ENCODE measurements at places on chromosomes 12 and 14. TPM values are rescaled to one million over a fixed set of nuclear protein-coding genes. Genes with fewer than 3 reads are reported as not detected.

Gene DHH
- 2.3 TPM for total RNA-seq

Gene RD3L
- not detected for total RNA-seq

DNA sequence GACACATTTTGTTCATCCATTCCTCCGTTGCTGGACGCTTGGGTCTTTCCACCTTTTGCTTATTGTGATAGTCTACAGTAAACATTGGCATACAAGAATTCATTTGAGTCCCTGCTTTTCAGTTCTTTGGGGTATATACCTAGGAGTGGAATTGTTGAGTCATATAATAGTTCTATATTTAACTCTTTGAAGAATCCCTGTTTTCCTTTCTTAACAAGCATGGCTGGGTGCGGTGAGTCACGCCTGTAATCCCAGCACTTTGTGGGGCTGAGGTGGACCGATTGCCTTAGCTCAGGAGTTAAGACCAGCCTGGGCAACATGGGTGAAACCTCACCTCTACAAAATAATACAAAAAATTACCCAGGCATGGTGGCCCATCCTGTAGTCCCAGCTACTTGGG lies 75.4 kb downstream of the CCDC92 start:
- DNase-seq: no peak

- DNase-seq: no peak
Measured at GRCh38 chr12:103310546-103311270, 185.1 kb downstream of the C12orf42 start.

DNA sequence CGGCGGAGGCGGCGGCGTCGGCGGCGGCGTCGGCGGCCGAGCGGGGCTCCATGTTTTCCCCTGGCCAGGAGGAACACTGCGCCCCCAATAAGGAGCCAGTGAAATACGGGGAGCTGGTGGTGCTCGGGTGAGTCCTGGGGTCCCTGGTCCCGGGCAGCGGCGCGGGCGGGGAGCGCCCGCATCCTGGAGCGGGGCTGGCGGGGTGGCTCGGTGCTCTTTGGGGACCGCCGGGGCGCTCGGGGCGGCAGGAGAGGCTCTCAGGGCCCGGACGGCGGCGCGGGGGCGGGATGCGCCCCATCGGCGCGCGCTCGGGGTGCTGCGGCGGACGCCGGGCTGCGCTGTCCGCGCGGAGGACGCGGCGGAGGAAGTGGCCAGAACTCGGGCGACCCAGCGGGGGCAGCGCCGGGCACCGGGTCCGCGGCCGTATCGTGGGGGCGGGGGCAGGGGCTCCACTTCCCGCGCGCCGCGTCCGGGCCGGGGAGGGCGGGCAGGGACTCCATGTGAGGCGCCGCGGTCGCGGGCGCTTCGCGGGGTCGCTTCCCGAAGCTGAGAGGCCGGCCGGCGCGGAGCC lies 485 bp downstream of the PELI2 start:
- no peak for DNase-seq

- DNase-seq: no peak
Measured at GRCh38 chr14:75961662-75962061, 20.1 kb downstream of the TGFB3 start.

GRCh38 chr14:25140411-25140810 lies 90.5 kb upstream of the STXBP6 start:
- DNase-seq: no peak

DNA sequence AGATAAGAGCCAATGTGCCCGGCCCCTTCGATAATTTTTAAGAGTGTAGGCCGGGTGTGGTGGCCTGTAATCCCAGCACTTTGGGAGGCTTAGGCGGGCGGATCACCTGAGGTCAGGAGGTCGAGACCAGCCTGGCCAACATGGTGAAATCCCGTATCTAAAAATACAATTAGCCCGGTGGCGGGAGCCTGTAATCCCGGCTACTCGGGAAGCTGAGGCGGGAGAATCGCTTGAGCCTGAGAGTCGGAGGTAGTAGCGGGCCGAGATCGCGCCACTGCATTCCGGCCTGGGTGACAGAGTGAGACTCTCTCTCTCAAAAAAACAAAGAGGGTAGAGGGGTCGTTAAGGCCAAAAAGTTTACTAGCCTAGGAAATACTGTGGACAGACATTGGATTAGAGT lies 2.6 kb downstream of the KRAS start:
- DNase-seq: no peak

DNA sequence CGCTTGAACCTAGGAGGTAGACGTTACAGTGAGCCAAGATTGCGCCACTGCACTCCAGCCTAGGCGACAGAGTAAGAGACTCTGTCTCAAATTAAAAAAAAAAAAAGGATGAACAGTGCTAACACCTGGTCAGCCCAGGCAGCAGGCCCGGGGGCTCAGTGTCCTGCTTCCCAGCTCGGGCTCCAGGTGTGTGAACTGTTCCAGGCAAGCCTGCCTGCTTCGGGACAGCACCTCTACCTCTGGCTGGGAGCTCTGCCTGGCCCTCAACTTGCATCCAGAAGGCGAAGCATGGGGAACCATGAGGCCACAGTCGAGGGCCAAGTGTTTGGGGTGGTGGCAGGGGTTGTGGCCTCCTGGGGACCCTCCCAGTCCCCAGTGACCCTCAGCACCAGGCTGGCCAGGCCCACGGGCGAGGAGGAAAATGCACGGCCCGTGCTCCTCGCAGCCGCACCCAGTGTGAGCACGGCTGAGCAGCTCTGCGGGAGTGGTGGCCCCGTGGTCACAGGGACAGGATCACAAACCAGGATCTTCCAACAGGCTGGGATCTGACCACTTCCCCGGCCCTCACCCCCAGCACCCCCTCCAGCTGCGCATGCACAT lies 15.5 kb downstream of the CDCA4 start:
- no peak for DNase-seq
